GM12892 (cell line): ENCODE measurements at places on chromosomes 16 and 17.

- DNase-seq, result no peak
These were observed 202.4 kb downstream of the AXIN2 start for GRCh38 chr17:65359016-65359415.

DNA sequence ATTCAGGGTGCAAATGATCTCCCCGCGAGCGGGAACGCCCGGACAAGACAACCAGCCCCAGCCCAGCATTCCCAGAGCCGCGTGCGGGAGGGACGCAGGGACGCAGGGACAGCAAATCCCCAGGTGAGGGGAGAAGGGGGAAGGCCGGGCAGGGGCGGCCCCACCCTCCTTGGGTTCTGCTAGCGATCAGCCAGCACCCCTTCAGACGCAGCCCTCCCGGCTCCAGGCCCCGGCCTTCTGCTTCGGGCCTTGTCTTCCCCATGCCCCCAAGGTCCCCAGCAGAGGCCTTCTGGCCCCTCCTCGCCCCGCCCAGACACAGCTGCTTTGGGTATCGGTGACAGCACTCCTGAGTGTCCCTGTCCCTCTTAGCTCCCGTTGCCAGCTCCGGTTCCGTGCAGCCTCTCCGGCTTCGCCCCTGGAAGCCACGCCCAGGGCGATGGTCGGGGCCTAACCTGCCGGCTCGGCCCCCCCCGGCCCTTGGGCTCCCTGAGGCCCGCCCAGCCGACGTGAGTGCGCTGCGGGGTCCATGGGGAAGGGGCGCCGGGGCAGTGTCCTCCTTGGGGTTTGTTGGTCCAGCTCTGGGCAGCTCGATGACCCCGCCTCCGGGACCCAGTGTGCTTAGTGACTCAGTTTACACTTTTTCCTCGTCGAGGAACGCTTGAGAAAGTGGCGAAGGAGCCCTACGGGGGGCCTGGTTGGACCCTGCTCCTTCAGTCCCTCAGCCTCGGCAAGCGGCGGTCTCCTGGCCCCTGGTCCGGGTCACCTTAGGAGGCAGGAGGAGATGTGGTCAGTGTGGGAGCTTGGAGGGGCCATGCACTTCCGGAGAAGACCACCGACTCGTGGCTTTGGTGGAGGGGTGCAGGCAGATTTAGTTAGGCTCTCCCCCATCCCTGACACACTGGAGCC is 50.5 kb upstream of the AMZ2 start:
- no peak for DNase-seq

DNA sequence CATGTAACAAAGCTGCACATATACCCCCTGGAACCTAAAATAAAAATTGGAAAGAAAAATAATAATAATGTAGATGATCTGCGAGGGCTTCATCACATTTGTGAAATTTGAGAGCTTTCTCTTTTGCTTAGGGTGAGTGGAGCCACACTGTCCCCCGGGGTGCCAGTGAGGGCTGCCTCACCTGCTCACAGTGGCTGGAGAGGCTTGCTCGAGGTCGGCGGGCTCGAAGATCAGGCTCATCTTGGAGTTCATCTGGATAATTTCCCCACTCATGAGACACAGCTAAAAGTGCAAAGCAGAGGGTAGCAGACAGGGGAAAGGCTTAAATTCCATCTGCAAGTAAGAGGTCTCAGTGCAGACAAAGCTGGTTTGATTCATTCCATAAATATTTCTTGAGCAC is 123.8 kb downstream of the DNAH3 start:
- no peak for DNase-seq

DNA sequence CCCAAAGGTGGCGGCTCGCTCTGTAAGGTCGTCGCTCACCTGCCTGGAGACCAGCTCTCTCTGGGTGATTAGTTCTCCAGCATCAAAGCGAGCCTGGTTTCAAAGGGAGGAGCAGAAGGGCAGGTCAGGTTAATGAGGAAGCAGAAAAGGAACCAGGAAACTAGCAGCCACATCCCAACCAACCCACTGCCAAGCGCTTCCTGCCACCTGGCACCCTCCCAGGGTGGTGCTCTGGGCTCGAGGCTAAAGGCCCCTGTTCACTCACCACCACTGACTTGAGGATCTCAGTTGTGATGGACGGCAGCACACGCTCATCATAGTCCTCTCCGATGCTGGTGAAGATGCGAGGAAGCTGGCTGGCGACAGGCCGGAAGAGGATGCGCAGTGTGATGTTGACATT is 5.6 kb downstream of the PHB1 start:
- DNase-seq, result no peak

- no peak for DNase-seq
These were observed 1.5 kb downstream of the ADGRG3 start for GRCh38 chr16:57669476-57670162.

DNA sequence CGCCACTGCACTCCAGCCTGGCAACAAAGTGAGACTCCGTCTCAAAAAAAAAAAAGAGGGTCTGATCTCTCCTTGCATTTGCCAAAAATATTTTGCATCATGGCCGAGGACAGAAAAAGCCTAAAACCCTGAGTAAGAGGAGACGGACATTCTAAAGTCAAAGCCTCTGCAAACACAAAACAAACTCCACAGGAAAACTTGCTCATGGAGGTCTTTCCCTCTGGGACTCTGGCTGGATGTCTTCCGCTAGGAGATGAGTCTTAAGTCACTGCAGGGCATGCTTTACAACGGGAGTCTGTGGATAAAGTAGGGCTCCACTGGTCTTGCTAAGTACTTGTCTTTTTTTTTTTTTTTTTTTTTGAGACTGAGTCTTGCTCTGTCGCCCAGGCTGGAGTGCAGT is 74.0 kb downstream of the MRM3 start:
- no peak for DNase-seq

DNA sequence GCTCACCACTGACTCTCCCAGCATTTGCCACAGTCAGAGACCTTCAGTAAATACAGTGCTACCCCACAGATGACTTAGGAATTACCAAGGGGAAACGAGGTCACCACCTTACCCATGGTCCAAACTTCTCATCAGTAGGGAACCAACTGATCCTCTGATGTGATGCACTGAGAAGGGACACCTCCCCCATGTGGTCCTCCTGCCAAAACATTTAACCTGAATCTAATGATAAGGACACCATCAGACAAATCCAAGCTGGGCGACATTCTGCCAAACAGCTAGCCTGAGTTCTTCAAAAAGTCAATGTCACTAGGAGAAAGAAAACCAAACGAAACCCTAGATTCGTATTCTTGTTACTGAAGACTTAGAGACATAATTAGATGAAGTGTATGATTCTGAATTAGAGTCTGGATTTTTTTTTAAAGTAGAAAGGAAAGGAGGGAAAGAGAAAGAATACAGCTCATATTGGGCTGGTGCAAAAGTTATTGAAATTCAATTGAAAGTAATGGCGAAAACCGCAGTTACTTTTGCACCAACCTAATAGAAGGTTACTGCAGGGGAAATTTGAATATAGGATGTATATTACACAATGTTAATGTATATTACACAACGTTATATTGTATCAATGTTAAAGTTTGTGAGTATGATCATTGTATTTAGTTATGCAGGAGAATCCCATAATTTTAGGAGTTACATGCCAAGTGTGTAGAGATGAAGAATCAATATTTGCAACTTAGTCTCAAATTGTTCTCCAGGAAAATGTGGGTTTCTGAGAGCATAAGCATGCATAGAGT is 2.3 kb upstream of the CSNK2A2 start:
- no peak for DNase-seq

GRCh38 chr16:12767897-12768296 is 35.8 kb downstream of the CPPED1 start:
- no peak for DNase-seq
